ENCODE measurements at places on chromosomes 2 and 18. TPM values are rescaled to one million over a fixed set of nuclear protein-coding genes. Genes with fewer than 3 reads are reported as not detected.

The SH3BP4 gene
- 25.4 TPM for total RNA-seq

The SH3RF3 gene
- total RNA-seq = 2.6 TPM

The CD207 gene
- total RNA-seq = not detected

The SYT4 gene
- total RNA-seq = not detected

The UGT1A4 gene
- not detected for total RNA-seq

The CFAP65 gene
- total RNA-seq = not detected

The NT5DC4 gene
- total RNA-seq = not detected

The SAG gene
- total RNA-seq = not detected

The TMEM247 gene
- total RNA-seq = not detected
